NCI-H2171 treated with DMSO at 0.1 percent for 48 hours (cell line): ENCODE measurements at places on chromosomes 13 and 19.

GRCh38 chr13:44908266-44908665, 81.0 kb downstream of the NUFIP1 start:
- DNase-seq, result no peak

- DNase-seq, result no peak
Measured at GRCh38 chr19:10812902-10813404, 23.1 kb downstream of the TMED1 start.

DNA sequence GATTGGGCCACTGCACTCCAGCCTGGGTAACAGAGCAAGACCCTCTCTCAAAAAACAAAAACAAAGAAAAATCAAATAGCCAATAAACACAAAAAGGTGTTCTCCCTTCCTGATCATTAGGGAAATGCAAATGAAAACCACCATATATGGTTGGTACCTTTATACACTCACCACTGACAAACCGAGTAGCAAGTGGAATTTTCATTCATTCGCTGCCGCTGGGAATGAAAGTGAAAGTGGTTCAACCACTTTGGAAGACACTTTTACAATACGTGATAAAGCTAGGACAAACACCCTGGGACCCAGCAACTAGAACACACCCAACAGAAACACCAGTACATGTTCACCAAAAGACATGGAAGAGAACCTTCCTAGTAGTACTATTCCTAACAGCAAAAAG, 21.0 kb downstream of the GRIK5 start:
- DNase-seq, result no peak

DNA sequence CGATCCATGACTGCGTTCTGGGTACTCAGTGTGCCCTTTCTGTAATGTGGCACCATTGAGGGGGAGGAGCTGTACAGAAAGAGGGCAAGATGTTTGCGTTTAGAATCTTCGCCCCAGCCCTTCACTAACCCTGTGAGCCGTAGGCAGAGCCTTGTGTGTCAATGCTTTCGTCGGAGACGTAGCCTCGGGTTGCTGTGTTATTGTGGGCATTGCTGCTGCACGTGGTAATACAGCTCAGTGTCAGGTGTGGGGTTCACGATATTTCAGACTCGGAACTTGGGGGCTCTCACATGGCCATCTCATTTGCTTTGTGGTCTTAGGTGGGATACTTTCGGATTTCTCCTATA, 6.1 kb downstream of the RPS9 start:
- DNase-seq, result no peak

DNA sequence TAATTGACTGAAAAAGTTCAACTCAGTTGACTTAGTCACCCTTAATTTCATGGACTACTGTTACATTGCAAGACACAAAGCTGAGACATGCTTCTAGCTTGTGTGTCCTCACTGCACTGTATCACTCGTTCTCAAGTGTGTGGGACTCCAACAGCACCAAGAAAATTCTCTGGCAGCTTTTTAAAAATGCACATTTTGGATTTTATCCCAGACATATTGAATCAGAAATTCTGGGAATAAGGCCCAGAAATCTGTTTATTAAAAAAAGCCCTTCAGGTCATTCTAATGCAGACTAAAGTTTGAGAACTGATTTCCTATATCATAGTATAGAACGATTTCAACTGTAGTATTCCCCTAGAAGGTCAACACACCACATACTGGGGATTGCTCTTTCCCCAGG, 1485.3 kb downstream of the PCDH9 start:
- DNase-seq, result no peak

GRCh38 chr19:57651654-57651996, 17.1 kb upstream of the ZSCAN4 start:
- no peak for DNase-seq

- DNase-seq, result peak; percentile 76
Measured at GRCh38 chr19:29845574-29846176, 33.9 kb downstream of the CCNE1 start.

DNA sequence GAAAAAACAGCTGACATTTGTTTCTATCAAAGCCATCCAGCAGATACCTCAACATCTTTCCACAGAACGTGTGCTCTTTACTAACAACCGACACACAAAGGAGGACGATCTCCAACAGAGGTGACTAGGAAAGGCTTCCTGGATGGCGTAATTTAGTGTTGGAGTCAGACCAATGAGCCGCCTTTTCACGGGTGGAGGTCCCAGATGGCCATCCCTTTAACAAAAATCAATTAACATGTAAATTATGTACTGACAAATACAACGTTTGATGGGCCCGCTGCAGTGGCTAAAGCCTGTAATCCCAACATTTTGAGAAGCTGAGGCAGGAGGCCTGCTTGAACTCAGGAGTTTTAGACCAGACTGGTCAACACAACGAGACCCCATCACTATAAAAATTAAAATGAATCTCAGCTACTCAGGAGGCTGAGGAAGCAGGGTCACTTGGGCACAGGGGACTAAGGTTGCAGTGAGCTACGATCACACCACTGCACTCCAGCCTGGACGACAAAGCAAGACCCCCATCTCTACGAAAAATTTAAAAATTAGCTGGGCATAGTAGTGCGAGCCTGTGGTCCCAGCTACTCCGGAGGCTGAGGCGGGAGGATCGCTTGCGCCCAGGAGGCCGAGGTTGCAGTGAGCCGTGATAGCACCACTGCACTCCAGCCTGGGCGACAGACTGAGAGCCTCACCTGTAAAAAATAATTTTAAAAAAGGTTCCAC, 1.2 kb upstream of the DPY19L3 start:
- no peak for DNase-seq

GRCh38 chr13:105952233-105952972, 583.1 kb downstream of the EFNB2 start:
- no peak for DNase-seq

- no peak for DNase-seq
Measured at GRCh38 chr19:42553292-42554045, 25.2 kb upstream of the CEACAM1 start.

DNA sequence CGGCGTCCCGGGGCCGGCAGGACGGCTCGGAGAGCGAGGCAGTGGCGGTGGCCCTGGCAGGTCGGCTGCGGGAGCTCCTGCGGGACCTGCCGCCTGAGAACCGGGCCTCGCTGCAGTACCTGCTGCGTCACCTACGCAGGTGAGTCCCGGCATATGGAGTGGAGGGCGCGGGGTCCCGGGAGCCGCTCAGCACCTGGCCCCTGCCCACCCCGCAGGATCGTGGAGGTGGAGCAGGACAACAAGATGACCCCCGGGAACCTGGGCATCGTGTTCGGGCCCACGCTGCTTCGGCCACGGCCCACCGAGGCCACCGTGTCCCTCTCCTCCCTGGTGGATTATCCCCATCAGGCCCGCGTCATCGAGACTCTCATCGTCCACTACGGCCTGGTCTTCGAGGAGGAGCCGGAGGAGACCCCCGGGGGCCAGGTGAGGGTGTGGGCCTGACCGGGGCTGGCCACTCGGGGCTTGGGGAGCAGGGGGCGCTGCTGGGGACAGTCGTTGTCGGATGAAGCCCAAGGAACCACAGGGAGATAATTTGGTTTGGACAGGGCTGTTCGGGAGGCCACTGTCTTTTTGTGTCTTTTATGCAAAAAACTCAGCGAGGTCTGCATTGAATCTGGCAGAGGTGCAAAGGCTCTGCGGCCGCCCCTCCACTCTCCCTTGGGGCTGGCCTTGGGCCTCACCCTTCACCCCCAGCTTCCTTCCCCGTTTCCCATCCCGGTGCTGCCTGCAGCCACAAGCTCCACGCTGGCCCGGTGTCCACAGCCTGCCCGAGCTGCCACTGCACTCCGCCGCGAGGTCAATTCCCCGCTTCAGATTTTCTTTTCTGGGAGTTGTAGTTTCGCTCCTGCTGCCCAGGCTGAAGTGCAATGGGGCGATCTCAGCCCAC, 12.0 kb downstream of the POLR2E start:
- DNase-seq, result no peak

GRCh38 chr13:95530178-95530577, 22.3 kb upstream of the CLDN10 start:
- peak; percentile 31 for DNase-seq

DNA sequence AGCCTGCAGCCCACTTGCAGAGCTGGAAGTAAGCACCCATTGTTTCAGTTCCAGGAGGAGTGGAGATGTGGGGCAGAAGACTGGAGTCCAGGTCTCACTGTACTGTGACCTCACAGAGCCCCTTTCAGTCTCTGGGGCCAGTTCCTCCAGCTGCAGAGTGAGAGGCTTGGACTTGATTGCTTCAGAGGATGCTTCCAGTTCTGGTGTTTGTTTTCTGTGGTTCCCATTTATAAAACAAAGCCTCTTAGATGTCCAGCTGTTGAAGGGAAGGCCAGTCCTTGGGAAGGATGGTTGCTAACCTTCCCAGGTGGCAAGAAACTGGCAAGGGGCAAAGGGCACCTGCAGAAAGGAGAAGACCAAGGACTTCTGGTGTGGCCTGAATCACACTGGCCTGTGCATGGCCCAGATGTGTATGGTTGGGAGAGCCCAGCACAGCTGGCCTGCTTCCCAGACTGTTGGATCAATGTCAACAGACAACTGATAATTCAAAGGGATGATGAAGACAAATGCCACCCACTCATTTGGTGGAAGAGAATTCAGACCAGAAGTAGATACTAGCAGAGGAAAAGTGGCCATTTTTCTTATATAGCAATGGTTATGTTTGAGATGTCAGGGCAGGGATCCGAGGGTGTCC, 218.5 kb downstream of the ZNF536 start:
- no peak for DNase-seq

- DNase-seq, result no peak
Measured at GRCh38 chr13:42388326-42388725, 116.4 kb downstream of the AKAP11 start.

GRCh38 chr13:110664673-110665072, 41.2 kb downstream of the CARS2 start:
- DNase-seq, result no peak

DNA sequence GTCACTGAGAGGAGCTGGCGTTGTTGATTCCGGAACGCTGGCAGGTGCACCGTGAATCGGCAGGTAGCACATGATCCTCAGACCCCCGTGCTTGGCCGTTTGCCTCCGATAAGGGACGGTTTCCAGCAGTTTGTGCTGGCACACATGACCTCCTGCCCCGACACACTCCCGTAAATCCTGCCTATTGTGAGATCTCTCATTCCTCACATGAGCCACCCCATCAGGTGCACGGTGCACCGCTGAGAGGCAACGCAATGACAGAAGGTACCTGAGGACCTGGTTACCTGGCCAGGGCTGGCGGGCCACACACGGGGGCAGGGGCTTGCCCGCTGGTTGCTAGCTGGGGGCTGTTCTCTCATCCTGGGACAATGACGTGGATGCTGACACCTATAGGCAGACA, 2.1 kb upstream of the ADPRHL1 start:
- no peak for DNase-seq

DNA sequence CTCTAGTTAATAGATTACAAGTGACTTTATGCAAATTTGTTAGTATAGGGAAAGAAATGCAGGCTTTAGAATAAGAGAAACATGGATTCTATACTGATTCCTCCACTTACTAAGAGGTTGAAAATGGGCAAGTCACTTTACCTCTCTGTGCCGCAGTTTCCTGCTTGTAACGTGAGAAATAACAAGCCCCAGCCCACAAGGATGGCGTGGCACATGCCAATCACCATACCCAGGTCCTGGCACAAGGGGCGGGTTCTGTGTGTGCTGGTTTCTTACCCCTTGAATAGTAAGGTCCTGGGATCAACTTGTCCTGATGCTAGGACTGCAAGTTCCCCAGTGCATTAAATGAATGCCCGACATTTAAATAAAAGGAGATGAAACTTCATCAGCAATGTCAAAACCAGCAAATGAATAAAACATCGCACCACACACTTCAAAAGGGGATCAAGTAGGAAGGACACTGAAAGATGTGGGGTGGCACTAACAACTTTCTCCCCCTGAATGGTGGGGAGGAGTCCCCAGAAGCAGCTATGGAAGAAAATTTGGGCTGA, 7.9 kb upstream of the SIGLEC9 start:
- DNase-seq, result no peak

DNA sequence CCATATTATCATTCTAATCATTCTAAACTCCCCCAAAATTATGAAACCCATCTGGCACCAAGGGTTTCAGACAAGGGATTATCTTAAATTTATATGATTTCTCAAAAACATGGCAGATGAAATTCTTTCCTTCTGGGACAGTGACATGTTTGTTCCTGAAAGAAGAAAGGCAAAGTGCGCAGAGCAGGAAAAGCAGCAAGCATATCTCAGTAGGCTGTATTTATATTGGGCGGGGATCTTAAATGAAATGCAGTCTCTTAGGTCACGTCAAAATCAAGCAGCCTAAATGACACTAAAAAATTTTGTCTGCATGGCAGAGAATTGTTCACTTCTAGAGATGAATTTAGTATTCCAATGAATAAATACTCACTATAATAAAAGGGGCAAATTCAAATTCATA, 49.3 kb downstream of the RCBTB2 start:
- DNase-seq, result no peak
